ENCODE measurements at places on chromosomes 11 and 22.

- DNase-seq = no peak
These were observed 6.9 kb downstream of the TNNT3 start for GRCh38 chr11:1926156-1927025.

- DNase-seq = no peak
These were observed 1.7 kb downstream of the PICALM start for GRCh38 chr11:86067009-86067850.

- no peak for DNase-seq
These were observed 1163.0 kb downstream of the FAM181B start for GRCh38 chr11:81570669-81571068.

- DNase-seq = no peak
These were observed 8.1 kb downstream of the PC start for GRCh38 chr11:66950112-66950535.

GRCh38 chr11:85809863-85810262 is 1.1 kb downstream of the SYTL2 start:
- peak; percentile 8 for DNase-seq

DNA sequence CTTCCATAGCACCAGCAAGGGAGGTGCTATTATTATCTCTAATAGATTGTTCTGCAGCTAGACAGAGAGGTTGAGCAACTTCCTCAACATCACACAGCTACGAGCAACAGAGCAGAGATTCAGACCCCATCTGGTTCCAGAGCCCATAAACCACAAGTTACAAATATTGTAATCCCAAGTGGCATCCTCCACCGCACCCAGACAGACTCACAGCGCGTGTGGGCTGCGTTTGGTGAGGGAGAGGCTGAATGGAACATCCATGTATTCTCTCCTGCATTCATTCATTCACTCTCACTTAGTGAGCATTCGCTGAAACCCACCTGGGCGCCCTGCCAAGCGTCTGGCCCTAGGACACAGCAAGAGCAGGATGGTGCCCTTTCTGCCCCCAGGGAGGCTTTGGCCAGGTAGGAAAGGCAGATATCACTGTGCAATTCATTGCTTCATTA is 33.5 kb downstream of the LIF start:
- no peak for DNase-seq

GRCh38 chr11:61887839-61888494 is 3.4 kb downstream of the FADS3 start:
- peak; percentile 69 for DNase-seq

GRCh38 chr11:21465203-21465602 is 727.7 kb upstream of the ANO5 start:
- DNase-seq = no peak

DNA sequence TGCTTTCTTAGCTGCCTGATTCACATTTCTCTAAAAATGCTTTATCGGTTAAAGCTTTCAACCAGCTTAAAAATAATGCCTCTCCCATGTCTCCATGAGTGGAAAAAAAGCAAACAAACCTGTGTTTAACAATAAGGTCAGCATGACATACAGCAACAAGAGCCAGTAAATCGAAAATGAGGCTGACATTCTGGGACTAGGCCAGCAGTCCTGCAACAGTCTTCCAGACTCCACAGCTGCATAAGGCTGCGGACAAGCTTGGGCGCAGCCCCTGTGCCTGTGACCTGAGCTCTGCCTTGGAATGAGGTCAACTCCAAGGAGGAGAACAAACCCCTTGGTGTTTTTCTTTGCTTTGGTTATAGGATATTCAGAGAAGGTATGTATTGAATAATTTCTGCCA is 95.5 kb downstream of the PGR start:
- DNase-seq = no peak

DNA sequence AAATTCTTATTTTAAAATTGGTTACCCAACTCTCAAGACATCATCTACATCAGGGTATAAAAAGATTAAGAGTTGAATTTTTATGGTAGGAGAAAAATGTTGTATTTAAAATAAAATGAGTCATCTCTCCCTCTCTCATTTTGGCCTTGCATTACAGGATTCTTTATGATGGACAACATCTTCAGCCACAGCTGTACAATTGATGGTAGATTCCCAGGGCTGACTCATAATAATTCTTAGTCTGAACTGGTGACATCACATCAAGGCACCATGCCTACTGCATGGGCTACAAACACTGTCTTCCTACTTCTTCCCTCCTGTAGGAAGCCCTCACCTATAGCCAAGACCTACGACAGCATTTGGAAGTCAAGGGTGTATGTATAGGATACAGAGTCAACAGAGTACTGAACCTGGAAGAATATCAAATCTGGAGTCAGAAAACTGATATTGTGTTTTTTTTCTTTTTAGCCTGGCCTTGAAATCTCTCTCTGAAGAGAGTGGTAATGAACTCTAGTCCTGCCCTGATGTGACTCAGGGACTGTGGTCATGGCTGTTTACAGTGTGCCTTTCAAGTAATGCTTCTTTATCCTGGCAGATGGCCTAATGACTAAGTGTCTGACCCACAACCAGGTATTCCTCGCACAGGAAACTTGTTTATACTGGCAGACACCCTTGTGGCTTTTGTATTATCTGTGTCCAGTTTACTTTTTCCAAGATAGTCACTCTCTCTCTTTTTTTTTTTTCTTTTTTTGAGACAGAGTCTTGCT is 32.5 kb downstream of the MRGPRX2 start:
- no peak for DNase-seq

GRCh38 chr11:119664063-119664572 is 64.9 kb downstream of the NECTIN1 start:
- DNase-seq = no peak
